Astrocyte (in vitro differentiated cells and primary cell): ENCODE measurements at places on chromosomes 2 and 18.
A peak's percentile ranks its signal among the peaks of the same experiment; 100 is the strongest.

- no peak for DNase-seq
Measured at GRCh38 chr2:67502346-67503065, 105.4 kb downstream of the ETAA1 start.

GRCh38 chr18:10170375-10170774, 256.6 kb downstream of the VAPA start:
- DNase-seq: no peak

- peak; percentile 47 for DNase-seq
Measured at GRCh38 chr18:72675394-72675793, 131.3 kb upstream of the CBLN2 start.

DNA sequence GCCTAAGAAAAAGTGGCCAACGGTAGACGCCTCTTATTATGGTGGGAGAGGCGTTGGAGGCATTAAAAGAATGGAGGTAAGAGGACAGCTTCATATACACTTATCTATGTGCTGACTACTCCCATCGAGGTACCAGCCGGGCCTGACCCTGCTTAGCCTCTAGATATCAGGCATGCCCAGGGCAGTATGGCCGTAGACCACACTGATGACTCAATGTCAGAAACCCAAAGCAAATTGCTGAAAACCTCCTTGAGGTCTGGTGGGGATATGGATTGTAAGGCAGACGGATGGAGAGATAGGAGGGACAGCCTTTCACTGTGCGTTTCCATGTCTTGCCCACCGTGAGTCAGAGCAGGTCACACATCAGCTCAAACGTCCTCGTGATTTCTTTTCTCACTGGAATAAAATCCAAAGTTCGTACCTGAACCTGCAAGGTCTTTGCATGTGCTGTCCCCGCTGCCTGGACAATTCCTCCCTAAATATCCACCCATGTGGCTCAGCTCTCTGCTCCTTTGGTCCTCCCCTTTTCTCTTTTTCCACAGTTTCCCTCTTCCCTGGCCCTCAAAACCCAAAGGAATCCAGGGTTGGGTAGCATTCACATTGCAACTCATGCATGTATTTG, 168.9 kb downstream of the ANTXR1 start:
- DNase-seq: peak; percentile 40

- no peak for DNase-seq
Measured at GRCh38 chr2:70988726-70989648, 5.7 kb downstream of the TEX261 start.
